Left ventricle myocardium superior (tissue), 1 donor: ENCODE measurements at places on chromosomes 4 and X.

GRCh38 chrX:139932073-139932900 lies 566 bp downstream of the ATP11C start:
- DNase-seq: peak; percentile 66

- DNase-seq: peak; percentile 87
These were observed 150.9 kb downstream of the SHROOM3 start for GRCh38 chr4:76585897-76586360.

DNA sequence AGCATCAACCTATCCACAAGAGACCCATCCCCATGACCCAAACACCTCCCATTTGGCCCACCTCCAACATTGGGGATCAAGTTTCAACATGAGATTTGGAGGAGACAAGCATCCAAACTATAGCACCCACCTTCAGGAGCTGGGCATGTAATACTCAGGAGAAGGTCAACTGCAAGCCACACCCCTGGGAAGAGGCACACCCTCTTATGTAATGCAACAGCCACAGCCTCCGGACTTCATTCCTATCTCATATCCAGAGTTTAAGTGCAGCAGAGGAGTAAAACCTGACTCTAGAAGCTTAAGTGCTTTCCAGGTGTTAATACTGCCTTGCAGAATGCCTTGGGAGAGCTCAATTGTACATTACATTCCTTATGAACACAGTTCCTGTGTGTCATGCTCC lies 197.4 kb downstream of the PTTG2 start:
- no peak for DNase-seq

DNA sequence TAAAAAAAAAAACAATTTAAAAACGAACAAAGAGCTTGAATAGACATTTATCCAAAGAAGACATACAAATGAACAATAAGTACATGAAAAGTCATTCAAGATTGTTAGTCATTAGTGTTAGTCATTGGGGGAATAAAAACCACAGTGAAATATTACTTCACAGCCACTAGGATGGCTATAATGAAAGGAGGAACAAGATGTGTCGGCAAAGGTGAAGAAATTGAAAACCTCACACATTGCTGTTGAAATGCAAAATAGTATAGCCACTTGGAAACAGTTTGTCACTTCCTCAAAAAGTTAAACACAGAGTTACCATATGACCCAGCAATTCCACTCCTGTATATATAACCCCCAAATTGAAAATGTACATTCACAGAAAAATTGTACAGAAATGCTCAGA lies 45.2 kb upstream of the SLC39A8 start:
- no peak for DNase-seq

DNA sequence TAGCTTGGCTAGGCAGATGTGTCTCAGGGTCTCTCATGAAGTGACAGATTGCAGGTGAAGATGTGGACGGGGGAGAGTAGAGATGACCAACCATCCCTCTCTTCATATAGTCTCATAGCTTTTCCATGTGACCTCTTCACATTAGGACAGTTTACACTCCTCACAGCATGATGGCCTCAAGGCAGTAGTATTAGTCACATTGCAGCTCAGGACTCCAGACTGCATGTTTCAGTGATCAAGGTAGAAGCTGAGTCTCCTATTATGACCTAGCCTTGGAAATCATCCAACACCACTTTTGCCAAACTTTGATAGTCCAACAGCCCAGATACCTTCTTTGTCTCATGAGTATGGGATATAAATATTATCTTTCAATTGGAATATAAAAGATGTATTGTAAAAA lies 147.7 kb downstream of the GASK1B start:
- no peak for DNase-seq

- peak; percentile 46 for DNase-seq
These were observed 929 bp downstream of the ZBTB33 start for GRCh38 chrX:120251471-120252011.

DNA sequence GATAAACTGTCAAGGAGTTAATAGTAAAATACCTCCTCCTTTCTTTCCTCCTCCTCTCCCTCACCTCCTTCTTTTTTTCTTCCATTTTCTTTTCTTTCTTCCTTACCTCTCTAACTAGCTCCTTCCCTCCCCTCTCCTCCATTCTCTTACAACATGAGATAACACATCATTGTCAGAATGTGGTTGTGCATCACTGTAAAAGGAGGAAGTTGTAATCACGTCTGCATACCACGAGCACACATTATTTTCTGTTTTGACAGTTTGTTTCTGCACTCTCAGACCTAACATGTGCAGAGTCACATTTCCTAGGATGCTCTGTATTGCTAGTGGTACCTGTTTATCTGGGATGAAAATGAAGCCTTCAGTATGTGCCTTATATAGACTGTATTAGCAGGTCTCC lies 9.1 kb downstream of the SLIT2 start:
- no peak for DNase-seq
